A549 treated with GW870086 at 1 μM for 4 hours (cell line): ENCODE measurements at places on chromosomes 6 and 20. TPM values are rescaled to one million over a fixed set of nuclear protein-coding genes. Genes with fewer than 3 reads are reported as not detected.

ZNF165 gene
- total RNA-seq: 0.67 to 0.97 TPM (median 0.90 TPM) in 5 replicates

MLIP gene
- 0.13 TPM in 1 of 5 replicates, not detected in the others for total RNA-seq

BMP7 gene
- 0.33 to 0.55 TPM (median 0.38 TPM) in 5 replicates for total RNA-seq

MUC22 gene
- 0.02 TPM in 1 of 5 replicates, not detected in the others for total RNA-seq

MOCS1 gene
- total RNA-seq: 1.3 to 2.8 TPM (median 2.1 TPM) in 5 replicates

BANF2 gene
- total RNA-seq: not detected in 5 replicates

UNC93A gene
- total RNA-seq: not detected in 5 replicates

HS3ST5 gene
- not detected in 5 replicates for total RNA-seq

CNR1 gene
- 0.45 to 0.65 TPM (median 0.46 TPM) in 5 replicates for total RNA-seq

NRSN1 gene
- total RNA-seq: not detected in 5 replicates

MEI4 gene
- not detected in 5 replicates for total RNA-seq

TRIM31 gene
- total RNA-seq: 0.33 to 1.4 TPM (median 0.83 TPM) in 5 replicates

C6orf15 gene
- total RNA-seq: not detected in 5 replicates

PREX1 gene
- total RNA-seq: 10.7 to 13.0 TPM (median 12.3 TPM) in 5 replicates

CEP85L gene
- total RNA-seq: 1.2 to 2.6 TPM (median 1.5 TPM) in 5 replicates

TMEM244 gene
- total RNA-seq: not detected in 5 replicates

TGM2 gene
- total RNA-seq: 316 to 478 TPM (median 426 TPM) in 5 replicates

EIF6 gene
- 409 to 463 TPM (median 412 TPM) in 5 replicates for total RNA-seq

PAX1 gene
- not detected in 5 replicates for total RNA-seq

HLA-DQB2 gene
- total RNA-seq: not detected in 5 replicates

TIAM2 gene
- 3.1 to 5.6 TPM (median 4.5 TPM) in 5 replicates for total RNA-seq

MLN gene
- not detected in 5 replicates for total RNA-seq

CLPSL1 gene
- total RNA-seq: not detected in 5 replicates

UBE2C gene
- 225 to 255 TPM (median 251 TPM) in 5 replicates for total RNA-seq

WFDC12 gene
- total RNA-seq: not detected in 5 replicates

SULF2 gene
- 20.4 to 26.3 TPM (median 22.8 TPM) in 5 replicates for total RNA-seq

ANGPT4 gene
- total RNA-seq: 0.06 to 0.07 TPM in 2 of 5 replicates, not detected in the others

CTSZ gene
- 150 to 188 TPM (median 178 TPM) in 5 replicates for total RNA-seq

DUSP15 gene
- 0.66 to 1.6 TPM (median 1.0 TPM) in 5 replicates for total RNA-seq

TNNC2 gene
- total RNA-seq: 0.28 TPM in 2 of 5 replicates, not detected in the others

PTCHD4 gene
- total RNA-seq: 0.05 to 0.06 TPM in 2 of 5 replicates, not detected in the others

INSM1 gene
- total RNA-seq: not detected in 5 replicates

NKAPL gene
- total RNA-seq: not detected in 5 replicates

GPR31 gene
- total RNA-seq: not detected in 5 replicates

FAM184A gene
- not detected in 5 replicates for total RNA-seq

HLA-DRB5 gene
- total RNA-seq: not detected in 5 replicates

HAO1 gene
- total RNA-seq: not detected in 5 replicates

MMP24 gene
- 23.8 to 34.6 TPM (median 31.0 TPM) in 5 replicates for total RNA-seq
